Sciatic nerve (tissue), 2 donors: ENCODE measurements at places on chromosomes 5 and 9. TPM values are rescaled to one million over a fixed set of nuclear protein-coding genes. Genes with fewer than 3 reads are reported as not detected.

GRCh38 chr9:32918628-32919027, 82.8 kb downstream of the APTX start:
- DNase-seq, result no peak

- DNase-seq, result no peak
Measured at GRCh38 chr5:69293882-69294281, 38.7 kb downstream of the CCDC125 start.

DNA sequence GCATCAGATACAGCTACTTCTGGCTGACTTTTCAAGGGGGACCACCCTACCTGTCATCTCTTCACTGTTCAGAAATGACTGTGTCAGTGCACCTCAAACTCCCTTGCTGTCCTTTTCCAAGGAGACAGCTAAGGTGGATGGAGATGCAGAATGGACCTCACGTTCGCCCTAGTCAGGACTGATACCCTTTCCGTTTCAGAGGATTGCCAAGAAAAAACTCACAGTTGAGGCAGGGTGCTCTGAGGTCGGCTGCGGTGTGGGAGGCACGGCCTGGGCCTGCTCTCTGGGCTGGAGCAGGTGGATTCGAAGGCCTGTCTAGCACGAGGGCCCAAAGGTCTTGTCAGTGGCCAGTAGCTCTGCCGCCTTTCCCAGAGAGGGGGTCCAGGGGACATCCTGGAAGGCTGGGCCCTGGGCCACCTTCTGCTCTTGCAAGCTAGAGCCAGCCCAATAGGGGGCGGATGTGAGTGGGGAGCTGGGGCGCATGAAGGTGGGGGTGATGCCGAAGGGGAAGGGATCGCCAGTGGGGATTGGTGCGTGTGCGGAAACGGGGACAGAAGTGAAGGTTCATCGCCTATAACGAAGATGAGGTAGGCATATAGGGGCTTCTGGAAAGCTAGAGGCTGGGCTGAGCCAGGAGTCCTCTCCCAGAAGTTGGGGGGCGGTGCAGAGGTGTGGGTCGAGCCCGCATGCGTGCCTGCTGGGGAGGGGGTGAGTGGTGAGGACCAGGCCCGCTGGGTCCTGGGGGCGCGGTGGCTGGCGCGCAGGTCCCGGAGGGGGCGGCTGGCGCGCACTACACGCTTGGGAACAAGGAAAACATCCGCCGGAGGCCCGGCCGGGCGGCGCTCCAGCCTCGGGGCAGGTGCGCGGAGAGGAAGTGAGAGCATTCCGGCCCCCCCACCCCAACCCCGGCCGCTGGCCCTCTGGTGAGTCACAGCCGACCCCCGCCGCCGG, 2.5 kb upstream of the MSMP start:
- peak; percentile 80 for DNase-seq

DNA sequence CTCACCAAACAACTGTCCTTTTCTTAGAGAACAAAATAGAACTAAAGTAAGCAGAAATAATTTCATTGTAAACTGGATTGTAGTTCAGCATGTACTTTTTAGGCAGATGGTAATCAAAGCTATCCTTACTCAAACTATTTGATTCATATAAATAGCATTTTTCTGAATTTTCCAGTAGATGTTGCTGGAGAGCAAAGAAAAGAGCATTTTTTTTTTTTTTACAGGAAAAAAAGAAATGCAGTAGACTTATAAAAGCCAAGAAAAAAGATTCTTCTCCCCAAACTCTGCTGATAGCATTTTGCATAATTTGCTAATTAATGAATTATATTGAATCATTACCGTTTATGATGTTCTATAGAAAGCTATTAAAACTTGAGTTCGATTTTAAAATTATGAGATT, 715.3 kb upstream of the WWC1 start:
- DNase-seq, result no peak

- DNase-seq, result no peak
Measured at GRCh38 chr9:36328798-36329411, 70.7 kb upstream of the GNE start.

DNA sequence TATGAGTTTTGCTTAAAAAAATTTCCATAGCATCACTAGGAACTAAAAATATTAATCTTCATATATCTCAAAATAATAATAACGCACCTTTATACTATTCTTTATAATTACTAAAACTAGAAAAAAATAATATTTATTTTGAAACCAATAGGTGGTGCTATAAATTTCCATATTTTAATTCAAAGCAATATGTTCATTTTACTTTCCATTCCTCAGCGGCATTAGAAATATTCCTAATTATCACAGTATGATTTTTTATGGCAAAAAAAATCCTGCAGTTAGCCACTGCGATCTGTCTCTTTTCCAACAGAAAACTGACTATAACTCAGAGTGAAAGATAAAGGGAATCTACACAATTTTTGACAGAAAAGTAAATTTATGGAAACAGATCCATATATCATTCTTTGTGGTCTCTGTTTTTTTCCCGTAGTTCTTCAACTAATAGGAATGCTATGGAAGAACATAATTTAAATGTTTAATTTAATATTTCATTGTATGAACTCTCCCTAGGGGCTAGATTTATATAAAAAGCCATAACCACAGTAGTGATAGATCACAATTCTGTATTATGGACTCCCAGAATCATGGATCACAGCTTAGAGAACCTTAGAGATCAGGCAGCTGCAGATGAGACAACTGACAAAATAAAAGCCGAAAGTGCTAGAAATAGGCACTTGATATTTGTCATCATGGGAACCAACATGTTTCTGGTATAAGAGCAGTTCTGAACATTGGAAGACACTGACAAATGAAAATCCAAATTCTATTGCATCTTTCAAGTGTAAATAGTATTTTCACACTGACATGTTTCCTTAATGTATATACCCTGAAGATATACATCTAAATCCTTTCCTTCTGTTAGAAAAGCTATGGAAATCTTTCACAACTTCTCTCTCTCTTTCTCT, 167.7 kb upstream of the MPDZ start:
- no peak for DNase-seq

The MARCOL gene
- total RNA-seq, result not detected

- no peak for DNase-seq
Measured at GRCh38 chr5:91145333-91145620, 237.8 kb downstream of the ARRDC3 start.

The CARD6 gene
- total RNA-seq, result 10.9 TPM

DNA sequence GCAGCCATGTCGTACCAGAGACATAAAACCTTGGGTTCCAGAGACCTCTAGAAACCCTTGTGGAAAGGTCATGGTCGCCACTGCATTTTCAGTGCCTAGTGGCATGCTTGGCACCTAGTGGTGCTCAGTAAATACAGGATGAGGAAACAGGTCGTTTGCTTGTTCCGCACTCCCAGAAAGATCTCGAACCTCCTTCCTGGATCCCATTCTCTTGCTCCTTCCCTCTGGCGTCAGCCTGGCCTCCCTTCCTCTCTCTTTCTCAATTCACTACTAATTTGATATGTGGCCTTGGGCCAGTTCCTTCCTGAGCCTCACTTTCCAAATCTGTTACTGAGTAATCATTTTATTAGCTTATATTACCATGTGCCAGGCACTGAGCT, 4.4 kb downstream of the NDST1 start:
- DNase-seq, result no peak

- no peak for DNase-seq
Measured at GRCh38 chr5:37839407-37840052, at the start of gene GDNF. Gene GDNF, minus strand, starts transcription at chr5:37840041. Its CDS starts 5,245 bp downstream, at chr5:37834796.
